IMR-90 (cell line): ENCODE measurements at places on chromosomes 3 and 15. TPM values are rescaled to one million over a fixed set of nuclear protein-coding genes. Genes with fewer than 3 reads are reported as not detected.
A peak's percentile ranks its signal among the peaks of the same experiment; 100 is the strongest.

- DNase-seq: peak; percentile 77
These were observed 7.2 kb upstream of the MFGE8 start for GRCh38 chr15:88920186-88920891.

GRCh38 chr15:41945731-41946130 lies 26.6 kb downstream of the EHD4 start:
- DNase-seq: no peak

GRCh38 chr3:156587760-156588069 lies 32.8 kb upstream of the SSR3 start:
- no peak for DNase-seq

GRCh38 chr3:27471923-27472550 lies 12.1 kb downstream of the SLC4A7 start:
- DNase-seq: no peak

GRCh38 chr3:194424373-194424772 lies 25.3 kb upstream of the GP5 start:
- DNase-seq: no peak

GRCh38 chr3:28008235-28008634 lies 233.2 kb upstream of the CMC1 start:
- DNase-seq: no peak

DNA sequence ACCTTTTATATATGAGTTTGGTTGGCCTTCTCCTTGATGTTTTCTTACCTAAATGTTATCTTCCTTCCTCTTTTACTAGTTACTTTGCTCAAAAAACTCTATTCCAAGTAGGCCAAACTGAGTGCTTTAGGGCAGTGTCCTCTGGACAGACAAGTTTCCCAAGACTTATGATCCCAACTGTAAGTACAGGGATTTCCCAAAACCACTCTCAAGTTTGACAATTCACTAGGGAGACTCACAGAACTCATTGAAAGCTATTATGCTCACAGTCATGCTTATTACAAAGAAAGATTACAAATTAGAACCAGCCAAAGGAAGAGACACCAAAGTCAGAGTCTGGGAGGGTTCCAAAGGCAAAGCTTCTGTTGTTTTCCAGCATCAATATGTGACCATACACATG lies 534.2 kb upstream of the ALCAM start:
- DNase-seq: no peak

DNA sequence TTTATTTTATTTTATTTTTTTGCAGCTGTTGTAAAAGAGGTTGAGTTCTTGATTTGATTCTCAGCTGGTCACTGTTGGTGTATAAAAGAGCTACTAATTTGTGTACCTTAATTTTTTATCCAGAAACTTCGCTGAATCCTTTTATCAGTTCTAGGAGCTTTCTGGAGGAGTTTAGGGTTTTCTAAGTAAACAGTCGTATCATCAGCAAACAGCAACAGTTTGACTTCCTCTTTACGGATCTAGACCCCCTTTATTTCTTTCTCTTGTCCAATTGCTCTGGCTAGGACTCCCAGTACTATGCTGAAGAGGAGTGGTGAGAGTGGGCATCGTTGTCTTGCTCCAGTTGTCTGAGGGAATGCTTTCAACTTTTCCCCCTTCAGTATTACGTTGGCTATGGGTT lies 165.8 kb upstream of the KCNMB2 start:
- no peak for DNase-seq

GRCh38 chr15:29106116-29106515 lies 163.5 kb downstream of the NSMCE3 start:
- DNase-seq: no peak

DNA sequence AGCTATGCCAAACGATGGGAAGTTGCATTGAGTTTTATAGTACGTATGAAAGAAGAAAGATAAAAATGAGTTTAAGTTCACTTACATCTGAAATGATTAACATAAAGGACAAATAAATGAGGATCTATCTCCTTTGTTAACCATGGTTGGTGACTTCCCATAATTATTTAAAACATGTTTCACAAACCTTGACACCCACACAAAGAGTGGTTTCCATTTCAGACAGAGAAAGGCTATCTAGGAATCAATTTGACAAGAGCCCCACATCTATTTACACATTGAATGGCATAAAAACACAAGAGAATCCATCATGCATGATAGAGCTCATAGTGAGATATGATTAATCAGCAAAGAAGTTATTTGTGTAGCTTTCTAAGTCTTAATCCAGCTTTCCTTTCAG lies 14.2 kb upstream of the MTMR10 start:
- no peak for DNase-seq

ZNF662 gene
- 0.28 and 0.54 TPM in 2 replicates for total RNA-seq

ITGB5 gene
- total RNA-seq: 71.7 and 85.0 TPM in 2 replicates

SNTN gene
- total RNA-seq: not detected in 2 replicates

UNC13C gene
- total RNA-seq: not detected in 2 replicates

SETD2 gene
- total RNA-seq: 20.1 and 30.3 TPM in 2 replicates

GOLGA8Q gene
- 0.18 and 0.28 TPM in 2 replicates for total RNA-seq
